ENCODE measurements at places on chromosomes 1 and 21.

DNA sequence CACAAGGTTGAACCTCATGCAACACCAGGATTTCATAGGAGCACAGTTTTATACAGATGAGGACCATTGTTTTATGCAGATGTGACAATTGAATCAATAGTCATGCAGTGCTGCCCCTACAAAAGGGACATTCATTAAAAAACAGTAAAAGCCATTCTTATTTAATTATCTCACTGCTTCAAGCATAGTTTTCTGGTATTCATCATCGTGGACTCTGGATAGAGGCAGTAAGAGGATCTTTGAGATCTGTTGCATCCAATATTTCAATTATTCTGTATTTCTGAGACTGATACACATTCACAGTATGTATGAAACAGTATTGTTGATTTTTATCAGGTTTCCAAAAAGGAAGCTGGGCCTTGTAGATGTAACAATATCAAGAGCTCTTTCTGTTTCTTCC is 237.6 kb downstream of the RYR2 start:
- no peak for DNase-seq

- no peak for DNase-seq
These were observed 127.1 kb upstream of the KCNJ15 start for GRCh38 chr21:38129711-38130110.

- DNase-seq = peak; percentile 51
These were observed 12.3 kb upstream of the GJA8 start for GRCh38 chr1:147890177-147890790.

DNA sequence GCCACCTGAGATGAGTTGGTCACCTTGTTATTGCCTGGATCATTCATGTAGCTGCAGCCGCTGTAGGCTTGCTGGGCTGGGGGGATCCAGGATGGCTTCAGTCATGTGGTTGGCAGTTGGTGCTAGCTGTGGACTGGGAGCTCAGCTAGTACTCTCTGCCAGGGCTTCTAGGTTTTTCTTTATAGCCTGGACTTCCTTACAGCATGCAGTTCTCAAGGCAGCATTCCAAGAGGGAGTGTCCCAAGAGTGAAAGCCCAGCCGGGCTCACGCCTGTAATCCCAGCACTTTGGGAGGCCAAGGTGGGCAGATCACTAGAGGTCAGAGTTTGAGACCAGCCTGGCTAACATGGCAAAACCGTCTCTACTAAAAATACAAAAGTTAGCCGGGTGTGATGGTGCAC is 23.7 kb upstream of the ACTL8 start:
- DNase-seq = no peak

DNA sequence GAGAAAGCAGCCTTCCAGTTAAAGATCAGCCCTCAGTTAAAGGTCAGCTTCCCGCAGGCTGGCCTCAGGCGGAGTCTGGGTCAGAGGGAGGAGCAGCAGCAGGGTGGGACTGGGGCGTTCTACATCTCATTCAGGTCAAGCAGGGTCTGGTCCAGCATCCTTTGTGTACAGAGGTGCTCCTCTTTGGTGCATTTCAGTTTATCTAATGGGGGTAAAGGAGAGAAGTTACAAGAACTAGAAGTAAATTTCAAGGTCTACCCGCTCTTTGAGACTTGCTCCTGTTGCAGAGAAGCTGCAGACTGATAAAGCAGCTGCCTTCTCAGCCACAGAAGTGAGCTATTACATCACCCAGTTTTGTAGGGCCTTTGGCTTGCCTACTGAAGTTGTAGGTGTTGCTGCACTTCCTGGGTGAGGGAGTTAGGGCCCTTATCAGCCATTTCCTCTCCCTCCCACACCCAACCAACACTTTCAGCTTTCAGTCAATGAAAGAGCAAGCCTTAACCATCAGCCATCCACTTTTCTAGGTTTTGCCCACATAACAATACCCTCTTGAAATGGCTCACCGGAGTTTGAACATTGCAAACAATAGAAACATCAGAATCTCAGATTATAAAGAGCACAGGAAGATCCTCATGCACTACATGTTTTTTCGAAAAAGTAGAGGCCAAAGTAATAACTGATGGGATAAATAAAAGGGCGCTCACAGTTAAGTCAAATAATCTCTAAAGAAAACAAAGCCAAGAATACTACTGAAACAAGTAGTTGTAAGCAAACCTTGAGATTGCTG is 2.8 kb upstream of the NUP210L start:
- no peak for DNase-seq

- peak; percentile 83 for DNase-seq
These were observed 92.5 kb upstream of the RUNX3 start for GRCh38 chr1:25022361-25023189.

GRCh38 chr1:7953850-7954609 is 7.5 kb upstream of the PARK7 start:
- DNase-seq = peak; percentile 97

- no peak for DNase-seq
These were observed 135.1 kb downstream of the RRAGC start for GRCh38 chr1:38724160-38725131.

DNA sequence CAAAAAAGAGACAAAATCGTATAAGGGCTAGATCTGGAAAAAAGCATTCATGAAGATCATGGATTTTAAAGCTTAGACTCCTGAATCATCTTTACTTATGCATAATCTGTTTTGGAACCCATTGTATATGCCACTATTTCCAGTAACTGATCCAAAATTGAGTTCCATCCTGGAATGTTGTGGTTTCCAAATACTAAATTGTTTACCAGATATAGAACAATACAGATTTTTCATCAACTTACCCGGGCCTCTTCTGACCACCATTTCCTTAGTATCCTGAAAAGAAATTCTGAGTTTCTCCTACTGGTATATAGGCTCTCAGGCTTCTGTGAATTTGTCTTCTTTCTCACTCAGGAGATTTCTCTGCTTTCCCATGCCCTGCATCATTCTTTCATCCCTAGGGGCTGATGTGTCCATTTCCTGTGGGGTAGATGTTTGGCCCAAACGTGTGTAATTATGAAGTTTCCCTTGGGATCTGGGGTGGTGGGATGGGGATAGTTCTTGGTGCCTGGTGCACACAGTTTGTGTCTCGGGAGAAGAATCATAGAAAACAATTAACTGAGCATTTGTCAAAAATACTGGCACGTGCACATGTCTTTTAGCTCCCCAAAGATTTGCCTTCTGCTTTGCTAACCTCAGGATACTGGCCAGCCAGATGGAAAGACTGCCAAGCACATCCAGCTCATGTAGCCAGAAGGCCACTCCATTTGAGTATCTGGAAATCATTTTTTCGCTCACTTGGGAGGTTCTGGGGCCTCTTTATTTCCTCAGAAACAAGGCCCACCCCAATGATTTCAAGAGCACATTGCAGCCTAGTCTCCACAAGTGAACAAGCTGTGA is 127.8 kb downstream of the NTMT2 start:
- DNase-seq = peak; percentile 97

GRCh38 chr1:63407002-63407401 is 39.6 kb downstream of the ALG6 start:
- DNase-seq = no peak

GRCh38 chr21:33208534-33208933 is 21.2 kb upstream of the IFNAR2 start:
- no peak for DNase-seq

GRCh38 chr1:45205011-45205909 is 1.1 kb downstream of the ZSWIM5 start:
- peak; percentile 55 for DNase-seq

DNA sequence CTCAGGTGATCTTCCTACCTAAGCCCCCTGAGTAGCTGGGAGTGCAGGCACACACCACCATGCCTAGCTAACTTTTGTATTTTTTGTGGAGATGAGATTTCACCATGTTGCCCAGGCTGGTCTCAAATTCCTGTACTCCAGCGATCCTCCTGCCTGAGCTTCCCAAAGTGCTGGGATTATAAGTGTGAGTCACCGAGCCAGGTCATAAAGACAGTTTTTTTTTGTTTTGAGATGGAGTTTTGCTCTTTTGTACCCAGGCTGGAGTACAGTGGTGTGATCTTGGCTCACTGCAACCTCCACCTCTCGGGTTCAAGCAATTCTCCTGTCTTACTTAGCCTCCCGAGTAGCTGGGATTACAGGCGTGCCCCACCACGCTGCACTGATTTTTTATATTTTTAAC is 42.1 kb downstream of the KIF1B start:
- DNase-seq = no peak

GRCh38 chr1:234604495-234605398 is 5.2 kb downstream of the IRF2BP2 start:
- peak; percentile 66 for DNase-seq

DNA sequence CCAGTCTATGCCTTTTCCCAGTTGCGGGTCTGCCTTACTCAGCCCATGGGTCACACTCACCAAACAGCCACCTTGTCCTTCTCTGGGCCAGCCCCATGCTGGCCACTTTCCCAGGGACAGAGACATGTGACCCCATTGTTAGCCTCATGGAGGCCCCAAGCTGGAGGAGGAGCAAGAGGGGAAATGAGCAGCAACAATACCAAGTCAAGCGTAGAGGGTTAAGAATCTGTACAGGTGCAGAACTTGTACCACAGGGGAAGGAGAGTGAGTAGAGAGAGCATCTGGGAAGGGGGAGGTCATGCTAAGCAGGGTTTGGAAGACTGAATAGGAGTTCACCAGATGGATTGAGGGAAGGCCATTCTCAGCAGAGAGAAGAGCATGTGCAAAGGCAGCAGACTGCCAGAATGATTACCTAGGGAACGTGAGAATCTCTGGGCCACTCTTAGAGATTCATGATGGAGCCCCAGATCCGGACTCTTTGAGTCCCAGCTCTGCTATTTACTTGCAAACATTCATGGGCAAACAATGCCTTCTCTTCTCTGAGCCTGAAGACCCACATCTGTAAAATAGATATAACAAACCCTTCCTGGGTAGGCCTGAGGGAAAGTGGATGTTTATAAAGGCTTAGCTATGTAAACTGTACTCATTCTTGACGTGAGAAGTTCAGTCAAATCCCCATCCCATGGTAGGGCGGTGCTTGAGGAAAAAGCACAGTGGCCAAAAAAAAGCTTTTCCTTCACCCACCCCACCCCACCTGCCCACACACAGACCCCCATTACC is 2.8 kb upstream of the SLC2A1 start:
- no peak for DNase-seq

- no peak for DNase-seq
These were observed 34.4 kb downstream of the NTPCR start for GRCh38 chr1:232984577-232985425.

GRCh38 chr1:10677491-10678391 is 118.7 kb downstream of the CASZ1 start:
- peak; percentile 32 for DNase-seq

DNA sequence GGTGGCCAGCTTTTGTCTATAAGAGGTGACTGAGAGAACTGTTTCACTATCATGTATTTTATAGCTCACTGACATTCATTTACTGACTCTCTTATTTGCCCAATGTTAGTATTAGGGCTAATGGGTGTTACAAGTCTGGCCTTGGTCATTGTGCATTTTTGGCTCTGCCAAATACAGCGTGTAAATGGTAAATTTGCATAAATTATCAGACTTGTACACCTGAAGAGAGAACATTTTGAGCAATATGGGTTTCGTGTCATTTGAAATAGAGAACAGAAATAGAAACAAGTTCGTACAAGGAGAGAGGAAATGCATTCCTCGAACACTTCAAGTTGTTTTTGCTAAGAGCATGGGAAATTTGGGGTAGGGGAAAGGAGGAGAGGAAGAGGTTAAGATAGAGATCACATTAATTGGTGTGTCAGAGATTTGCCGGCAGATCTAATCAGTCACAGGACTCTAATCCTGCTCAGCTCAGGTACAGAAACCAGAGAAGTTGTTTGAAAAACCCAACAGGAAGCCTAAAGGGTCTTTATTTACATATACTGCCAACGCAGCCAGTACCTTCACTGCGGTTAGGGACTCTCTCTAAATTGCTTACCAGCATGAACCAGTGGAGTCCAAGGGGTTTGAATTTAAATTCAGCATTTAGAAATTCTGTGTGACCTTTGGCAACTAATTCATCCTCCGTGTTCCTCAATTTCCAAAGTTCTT is 261.5 kb downstream of the GPATCH2 start:
- DNase-seq = no peak

DNA sequence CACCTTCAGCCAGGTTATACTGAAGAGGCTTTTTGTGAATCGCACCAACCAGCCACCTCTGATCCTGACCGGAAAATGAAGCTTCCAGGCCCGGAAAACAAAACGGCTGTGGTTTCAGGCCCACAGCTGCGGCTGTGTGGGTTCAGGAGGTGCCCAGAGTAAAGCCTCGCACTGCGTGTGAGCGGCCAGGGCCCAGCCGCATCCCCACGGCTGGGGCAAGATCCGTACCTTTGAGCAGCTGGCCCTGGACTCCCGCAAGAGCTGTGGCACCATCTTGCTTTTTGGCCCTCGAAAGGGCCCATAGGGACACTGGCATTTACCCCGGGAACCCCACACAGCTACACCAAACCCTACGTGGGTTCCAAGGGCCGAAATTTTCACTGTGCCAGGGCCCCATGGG is 63.0 kb downstream of the GLUL start:
- no peak for DNase-seq

All from muscle of leg (tissue), 16 donors.